ENCODE measurements at places on chromosomes 4 and X.

DNA sequence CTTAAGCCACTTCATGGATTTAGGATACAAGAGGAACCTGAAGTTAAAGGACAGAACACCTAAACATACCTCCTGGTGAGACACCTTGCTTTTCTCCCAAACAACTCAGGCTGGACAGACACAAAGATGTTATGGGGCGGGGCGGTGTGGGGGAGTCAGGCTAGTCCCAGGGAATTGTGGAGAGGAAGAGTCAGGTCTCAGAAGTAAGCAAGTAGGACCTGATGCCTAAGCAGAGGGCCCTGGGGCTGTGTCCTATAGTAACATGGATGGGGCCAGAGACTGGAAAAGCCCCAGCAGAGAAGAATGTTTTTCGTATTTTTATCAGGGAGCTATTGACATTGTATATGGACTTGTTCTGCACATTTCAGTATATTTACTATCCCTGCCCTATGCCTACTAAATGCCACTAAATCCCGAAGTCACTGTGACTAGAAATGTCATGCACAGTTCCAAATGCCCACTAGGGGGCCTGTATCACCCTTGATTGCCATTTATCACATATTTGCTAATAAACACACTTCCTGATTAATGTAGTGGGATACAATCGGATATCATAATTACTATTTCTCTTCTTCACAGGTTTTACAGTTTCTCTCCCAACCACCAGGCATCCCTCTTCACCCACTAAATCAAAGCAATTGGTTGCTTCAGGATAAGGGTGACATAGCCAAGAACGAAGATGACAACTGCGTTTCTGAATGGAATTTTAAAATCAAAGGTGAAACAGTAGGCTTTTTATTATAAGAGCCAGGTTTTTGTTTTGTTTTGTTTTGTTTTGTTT lies 23.8 kb upstream of the ARHGAP10 start:
- DNase-seq = peak; percentile 53

DNA sequence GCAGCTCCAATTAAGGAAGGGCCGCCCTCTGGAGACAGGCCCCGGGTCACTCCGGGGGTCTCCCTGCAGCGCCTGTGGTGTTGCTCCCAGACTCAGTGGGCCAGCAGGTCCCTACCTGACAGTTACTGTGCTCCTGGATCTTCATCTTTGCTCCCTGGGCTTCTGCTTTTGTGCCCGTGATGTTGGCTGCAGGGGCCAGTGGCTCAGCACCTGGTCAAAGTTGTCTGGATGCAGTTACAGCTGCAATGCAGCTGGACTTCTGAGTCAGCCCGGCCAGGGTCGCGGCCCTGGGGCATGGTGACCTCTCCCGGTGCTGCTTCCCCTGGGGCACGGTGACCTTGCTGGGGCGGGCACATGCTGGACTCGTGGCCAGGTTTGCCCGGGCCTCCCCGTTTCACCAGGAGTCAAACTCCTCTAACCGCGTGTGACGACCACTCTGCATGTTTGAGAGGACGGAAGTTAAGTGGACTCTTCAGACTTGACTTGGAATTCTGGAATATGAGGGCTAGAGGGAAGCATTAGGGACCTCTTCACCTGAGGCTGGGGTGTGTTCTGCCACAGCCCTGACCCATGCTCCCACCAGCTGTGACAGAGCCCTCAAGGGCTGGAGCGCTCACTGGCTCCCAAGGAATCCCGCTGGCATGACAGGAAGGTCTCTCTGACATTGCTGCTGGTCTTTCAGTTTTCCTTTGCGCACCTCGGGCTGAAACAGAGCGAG lies 3.7 kb downstream of the CTAG2 start:
- no peak for DNase-seq

DNA sequence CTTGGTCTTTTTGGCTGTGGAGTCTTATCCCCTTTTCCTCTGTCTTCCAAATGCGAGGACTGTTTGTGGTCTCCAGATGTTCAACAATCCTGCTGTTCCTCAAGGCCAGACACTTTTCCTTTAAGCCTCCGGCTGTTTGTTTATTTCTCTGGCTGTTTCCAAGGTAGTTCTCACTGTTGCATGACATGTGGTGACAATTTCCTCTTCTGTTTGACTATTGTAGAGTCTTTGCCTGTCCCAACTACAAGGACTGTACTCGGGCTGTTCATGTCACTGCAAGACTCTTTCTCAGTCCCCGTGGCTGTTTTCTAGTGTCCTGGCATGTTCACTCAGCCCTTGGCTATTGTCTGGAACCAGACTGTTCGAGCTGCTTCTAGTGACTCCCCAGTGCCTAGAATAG lies 50.6 kb downstream of the ZNF157 start:
- DNase-seq = no peak

DNA sequence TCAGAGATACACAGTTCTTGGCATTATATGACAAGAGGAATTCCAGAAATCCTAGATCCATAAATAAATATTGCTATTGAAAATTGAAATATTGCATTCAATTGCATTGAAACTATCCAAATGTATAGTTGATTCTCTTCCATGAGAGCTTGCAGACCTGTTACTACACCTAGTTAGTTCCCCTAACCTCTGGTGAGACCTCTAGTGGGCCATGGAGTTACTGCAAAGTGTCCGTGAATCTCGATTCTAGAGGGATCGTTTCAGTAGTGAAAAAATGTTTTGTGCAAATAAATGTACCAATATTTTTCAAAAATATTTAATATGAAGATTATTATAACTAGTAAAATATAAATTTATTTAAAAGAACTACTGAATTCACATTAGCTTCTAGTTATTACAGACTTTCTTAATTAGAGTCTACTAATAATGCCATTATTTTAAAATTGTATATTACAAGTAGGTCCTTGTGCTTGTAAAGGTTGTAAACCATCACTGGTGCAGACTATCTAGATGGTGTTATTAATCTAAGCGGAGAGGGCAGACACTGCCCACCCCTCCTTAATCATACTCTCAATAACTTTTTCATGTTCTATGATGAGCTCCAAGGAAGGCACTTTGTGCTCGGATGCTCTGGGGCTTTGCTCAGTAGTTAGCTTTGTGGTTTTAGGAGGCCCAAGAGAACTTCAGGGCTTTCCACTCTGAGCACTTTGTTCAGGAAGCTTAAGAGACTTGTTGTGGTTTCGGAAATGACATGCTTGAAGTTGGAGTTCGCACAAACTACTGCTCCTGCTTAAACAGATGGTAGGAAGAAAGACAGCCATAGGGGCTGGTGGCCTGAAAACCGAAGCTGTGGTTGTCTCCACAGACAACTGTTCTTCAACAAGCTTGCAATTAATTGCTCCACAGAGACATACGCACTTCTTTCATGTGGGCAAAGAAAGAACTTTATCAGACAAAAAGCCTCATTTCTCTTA lies 42.8 kb downstream of the IL21 start:
- no peak for DNase-seq

DNA sequence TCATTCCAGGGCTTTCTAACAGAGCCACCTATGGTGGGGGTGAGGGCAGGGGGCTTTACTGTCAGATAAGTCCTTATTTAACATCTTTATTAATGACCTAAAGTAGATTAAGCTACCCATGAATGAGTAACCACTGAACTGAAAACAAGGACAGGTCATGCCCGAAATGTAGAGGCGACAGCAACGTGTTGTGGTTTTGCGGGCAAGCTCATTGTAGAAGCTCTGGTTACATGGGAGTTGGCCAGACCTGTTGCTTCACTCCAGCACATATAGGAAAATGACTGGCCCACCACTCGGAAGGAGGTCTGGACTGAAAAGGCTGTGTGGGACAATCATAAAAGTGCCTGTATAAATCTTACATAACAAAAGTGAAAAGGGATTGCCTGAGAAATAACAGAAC lies 109.6 kb upstream of the NDP start:
- no peak for DNase-seq

- no peak for DNase-seq
Measured at GRCh38 chr4:85062466-85062865, 96.0 kb upstream of the WDFY3 start.
